NCI-H1436 treated with DMSO at 0.1 percent for 48 hours (cell line): ENCODE measurements at places on chromosomes 3 and 15.

DNA sequence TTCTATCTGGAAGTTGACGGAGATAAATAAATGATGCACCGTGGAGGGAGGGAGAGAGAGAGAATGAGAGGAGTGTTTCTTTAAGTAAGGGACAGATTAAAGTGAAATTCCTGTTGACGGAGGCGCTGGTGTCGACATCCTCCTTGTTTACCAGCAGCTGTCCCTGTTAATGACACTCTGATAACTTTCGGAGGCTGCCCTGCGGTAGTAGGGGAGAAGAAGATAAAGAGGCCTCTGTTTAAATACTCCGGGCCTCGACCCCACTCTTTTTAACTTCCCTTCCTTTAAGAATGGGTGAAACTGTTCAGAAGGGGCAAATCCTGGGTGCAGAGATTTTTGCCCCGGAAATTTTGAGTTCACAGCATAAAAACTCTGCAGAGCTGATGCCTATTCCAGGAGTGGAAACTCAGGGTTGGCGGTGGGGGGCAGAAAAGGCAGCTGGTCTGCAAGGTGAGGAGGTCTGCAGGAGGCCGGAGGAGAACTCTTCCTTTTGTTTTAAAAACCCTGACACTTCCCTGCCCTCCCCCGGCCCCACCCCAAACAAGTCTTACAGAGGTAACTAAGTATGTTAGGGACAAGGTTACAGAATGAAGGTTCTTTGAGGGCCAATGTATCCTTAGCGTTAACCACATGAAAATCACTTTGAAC is 276.6 kb upstream of the NR2F2 start:
- DNase-seq = no peak

- DNase-seq = no peak
Measured at GRCh38 chr3:31565288-31565687, 32.6 kb downstream of the STT3B start.

- DNase-seq = no peak
Measured at GRCh38 chr3:156455839-156456238, 99.1 kb downstream of the SSR3 start.

GRCh38 chr3:32897981-32898623 is 53.3 kb upstream of the CCR4 start:
- DNase-seq = no peak

GRCh38 chr3:18672561-18672960 is 247.4 kb upstream of the SATB1 start:
- no peak for DNase-seq

- DNase-seq = no peak
Measured at GRCh38 chr15:27339138-27339537, 368.2 kb downstream of the GABRG3 start.

DNA sequence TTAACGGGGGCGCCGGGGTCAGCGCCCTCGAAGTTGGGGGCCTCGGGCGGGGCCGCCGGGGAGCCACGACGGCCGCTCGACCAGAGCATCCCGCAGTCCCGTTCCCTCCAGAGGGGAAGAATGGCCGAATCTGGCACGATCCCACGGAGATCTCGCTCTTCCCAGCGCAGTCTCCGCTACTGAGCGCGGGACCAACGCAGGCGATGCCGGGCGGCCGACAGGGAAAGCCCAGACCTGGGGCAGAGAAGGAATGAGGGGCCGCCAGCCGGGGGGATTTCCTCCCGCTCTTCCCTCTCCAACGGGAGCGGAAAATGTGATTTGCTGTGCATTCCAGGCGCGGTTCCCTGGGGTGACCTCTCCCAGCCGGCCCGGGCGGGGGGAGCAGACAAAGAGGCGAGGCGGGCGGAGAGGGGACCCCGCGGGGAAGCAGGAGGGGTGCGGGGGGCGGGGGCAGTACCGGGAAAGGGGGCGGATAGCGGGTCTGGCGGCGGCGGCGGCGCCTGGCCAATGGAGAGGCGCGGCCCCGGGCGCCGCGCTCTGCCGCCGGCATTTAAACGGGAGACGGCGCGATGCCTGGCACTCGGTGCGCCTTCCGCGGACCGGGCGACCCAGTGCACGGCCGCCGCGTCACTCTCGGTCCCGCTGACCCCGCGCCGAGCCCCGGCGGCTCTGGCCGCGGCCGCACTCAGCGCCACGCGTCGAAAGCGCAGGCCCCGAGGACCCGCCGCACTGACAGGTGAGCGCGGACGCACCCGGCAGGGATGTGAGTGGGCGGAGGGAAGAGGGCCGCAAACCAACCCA is at the start of gene GREM1:
Gene GREM1 (plus strand): TSS at position 579 of the 801 bp plus-strand sequence. CDS start 12,687 bp downstream, outside the sequence.
- no peak for DNase-seq

DNA sequence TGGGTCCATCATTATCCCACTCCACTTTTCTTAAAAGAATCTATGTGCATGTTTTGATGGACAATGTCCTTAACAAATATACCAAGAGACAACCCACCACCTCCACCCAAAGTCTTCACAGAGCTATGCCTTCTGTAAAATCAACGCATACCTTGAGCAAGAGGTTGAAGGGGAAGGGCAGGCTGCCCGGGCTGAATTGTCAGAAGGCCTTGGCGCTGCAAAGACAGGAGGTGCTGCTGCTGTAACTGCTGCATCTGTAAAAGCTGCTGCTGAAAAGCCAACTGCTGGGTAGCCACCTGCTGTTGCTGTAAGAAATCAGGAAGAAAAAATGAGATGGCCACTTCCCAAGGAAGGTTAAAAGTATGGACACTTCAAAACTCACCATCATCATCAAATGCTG is 536.7 kb downstream of the FOXP1 start:
- no peak for DNase-seq

DNA sequence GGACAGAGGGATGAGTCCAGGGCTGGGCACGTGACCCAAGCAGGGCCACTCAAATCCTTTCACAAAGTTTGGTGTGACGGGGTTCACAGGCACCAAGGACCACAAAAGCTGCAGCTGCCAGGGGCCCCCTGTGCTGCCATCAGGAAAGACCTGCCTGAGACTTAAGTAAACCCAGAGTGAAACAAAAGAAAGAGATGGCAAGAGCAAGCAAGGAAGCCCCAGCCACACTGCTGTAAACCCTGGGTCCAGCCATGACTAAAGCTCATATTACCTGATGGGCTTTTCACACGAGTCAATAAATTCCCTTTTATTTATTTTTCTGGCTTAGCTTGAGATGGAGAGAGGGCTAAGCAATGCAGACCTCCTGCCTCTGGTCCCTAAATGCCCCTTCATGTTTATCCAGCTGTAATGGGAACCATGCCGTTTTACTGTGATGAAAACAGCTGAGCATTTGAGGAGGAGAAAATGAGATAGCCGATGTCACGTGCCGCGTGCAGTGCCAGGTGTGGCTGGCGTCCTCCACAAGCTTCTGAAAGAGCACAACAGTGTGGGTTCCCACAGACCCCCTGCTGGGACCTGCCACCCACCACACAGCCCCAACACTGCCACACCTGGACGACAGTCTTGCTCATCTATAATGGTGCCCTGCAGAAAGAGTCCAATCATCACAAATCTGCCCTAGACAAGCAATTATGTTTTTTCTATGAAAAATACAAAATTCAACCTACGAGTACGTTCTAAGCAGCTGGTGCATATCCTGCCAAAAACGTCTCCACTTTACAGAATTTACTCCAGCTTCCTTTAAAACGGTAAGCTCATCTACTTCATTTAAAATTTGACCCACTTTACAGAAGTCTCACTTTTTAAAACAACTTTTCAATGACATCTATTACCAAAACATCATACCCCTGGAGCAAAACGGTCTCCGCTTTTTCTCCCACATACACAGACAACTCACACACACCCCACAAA is 34.2 kb downstream of the ADAMTS17 start:
- no peak for DNase-seq

GRCh38 chr3:187454085-187454815 is 86.1 kb downstream of the RTP4 start:
- DNase-seq = no peak

- DNase-seq = no peak
Measured at GRCh38 chr15:101429191-101429590, 60.3 kb downstream of the PCSK6 start.

GRCh38 chr15:73628102-73628501 is 5.1 kb downstream of the NPTN start:
- DNase-seq = no peak

DNA sequence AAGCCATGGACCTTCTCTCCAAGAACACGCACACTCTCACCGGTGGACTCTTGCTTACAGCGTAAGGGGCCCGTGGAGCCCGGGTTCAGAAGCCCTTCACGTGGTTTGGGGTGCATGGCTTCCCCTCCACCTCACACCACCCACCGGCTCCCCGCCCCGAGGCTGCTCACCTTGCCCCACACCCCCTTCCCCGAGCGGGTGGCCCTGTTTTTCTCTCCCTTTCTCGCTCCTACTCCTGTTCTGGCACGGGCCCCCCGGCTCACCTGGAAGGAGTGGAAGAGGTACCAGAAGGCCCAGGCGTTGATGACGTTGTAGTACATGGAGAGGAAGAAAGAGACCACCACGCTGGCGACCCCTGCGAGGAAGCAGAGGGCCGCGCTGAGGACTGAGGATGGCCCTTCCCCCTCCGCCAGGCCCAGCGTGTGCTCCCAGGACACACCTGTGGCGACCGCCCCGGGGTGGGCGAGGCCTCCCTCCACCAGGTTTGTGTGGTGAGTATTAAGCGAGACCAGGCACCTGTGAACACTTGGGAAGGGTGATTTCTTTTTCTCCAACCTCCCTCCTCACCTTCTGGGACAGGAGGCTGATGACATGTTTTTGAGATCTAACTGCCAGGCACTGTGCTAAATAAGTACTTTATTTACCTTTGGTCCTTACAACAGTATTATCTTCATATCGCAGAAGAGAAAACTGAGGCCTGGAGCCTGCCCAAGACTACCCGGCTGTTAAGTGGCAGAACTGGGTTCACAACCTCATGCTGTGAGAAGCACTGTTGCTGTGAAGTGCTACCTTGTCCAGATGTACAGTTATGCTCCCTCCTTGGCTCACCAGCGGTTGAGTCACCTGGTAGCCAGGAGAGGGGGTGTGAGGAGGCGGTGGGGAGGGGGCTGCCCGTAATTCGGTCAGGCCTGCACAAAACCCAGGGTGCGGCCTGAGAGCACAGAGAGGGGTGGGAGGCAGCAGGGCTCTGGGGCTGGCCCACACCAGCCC is 16.3 kb downstream of the SLC6A20 start:
- DNase-seq = no peak

- DNase-seq = no peak
Measured at GRCh38 chr3:98776140-98776493, 13.0 kb downstream of the ST3GAL6 start.

GRCh38 chr15:62783303-62783957 is 259.1 kb upstream of the TPM1 start:
- no peak for DNase-seq

GRCh38 chr3:172303181-172303580 is 145.1 kb downstream of the GHSR start:
- no peak for DNase-seq

DNA sequence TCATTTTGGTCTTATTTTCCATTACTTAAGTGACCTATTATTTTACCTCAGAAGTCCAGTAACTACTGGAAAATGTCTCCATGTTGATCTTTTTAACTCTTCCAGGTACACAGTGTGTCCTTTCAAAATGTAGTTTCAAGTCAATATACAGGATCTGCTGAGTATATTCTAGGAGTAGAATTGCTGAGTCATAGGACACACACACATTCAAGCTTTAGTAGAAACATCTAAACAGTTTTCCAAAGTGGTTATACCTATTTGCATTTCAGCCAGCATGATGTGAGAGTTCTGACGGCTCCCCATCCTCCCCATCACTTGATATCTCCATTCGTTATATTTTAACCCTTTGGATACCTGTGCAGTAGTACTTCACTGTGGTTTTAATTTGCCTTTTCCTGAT is 271.9 kb downstream of the MCTP2 start:
- no peak for DNase-seq

DNA sequence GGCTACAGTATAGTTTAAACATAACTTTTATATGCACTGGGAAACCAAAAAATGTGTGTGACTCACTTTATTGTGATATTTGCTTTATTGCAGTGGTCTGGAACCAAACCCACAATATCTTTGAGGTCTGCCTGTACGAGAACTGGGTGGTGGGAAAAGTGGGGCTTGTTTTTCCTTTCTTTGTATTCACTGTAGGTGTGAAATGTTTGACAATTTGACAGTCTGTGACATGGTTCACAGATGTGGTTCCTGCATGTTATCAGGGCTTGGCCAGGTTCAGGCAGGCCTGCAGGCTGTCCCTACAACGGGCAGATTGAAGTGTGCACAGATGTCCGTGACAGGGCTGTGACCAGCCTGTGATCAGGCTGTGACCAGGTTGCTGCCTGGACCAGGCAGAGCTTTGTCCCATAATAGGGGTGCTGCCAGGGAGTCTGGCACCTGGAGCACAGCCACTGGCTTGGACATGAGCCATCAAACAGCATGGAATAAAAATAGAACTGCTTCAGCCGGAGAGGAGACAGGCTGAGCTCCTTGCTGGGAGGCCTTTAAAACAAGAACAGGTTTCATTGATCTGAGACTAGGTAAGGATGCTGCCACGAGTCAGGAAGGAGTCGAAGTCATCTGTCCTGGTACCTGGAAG is 61.0 kb downstream of the KLF13 start:
- DNase-seq = no peak

GRCh38 chr15:78392430-78392829 is 45.6 kb upstream of the IREB2 start:
- DNase-seq = peak; percentile 57

- no peak for DNase-seq
Measured at GRCh38 chr15:56471440-56472069, 6.6 kb upstream of the MNS1 start.

DNA sequence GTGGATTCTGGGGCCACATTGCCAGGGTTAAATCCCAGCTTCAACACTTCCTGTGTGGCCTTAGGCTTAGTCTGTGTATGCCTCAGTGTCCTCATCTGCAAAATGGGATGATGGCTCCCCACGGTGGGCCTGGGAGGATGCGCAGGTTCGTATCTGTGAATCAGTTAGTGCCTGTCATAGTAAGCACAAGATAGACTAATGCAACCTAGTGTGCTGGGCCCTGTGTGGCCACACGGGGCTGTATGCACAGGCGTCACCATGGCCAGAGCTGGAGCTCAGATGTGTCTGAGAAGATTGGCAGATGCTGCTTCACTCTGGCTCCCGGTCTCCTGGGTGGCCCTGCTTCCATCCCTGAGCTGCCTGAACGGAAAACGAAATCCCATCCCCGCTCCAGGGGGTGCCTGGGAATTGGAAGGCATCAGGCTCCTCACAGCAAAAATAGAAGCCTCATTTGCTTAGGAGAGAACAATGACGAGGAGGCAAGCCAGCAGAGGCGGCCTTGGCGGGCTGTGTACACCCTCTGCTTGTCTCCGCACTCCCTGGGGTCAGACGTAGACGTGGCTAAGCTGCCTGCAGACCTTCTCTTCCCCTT is 103.6 kb downstream of the APBA2 start:
- no peak for DNase-seq

- no peak for DNase-seq
Measured at GRCh38 chr15:58770519-58770856, 614 bp upstream of the MINDY2 start.

DNA sequence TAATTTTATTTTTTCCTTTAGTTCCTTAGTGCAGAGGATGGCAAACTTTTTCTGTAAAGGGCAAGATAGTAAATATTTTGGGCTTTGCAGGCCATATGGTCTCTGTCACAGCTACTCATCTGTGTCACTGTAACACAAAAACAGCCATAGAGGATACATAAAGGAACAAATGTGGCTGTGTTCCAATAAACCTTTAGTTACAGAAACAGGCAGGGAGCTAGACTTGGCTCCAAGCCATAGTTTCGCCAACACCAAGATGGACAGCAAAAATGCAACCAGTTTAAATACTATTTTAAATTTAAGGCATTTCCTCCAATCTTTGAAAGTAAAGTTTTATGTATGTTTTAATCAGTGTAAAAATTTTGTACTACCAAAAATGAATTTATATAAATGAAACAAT is 753.4 kb downstream of the FHIT start:
- no peak for DNase-seq
